ENCODE measurements at places on chromosomes 12 and 14. TPM values are rescaled to one million over a fixed set of nuclear protein-coding genes. Genes with fewer than 3 reads are reported as not detected.

GRCh38 chr14:64572386-64573104 is 22.8 kb downstream of the PPP1R36 start:
- DNase-seq = no peak

DNA sequence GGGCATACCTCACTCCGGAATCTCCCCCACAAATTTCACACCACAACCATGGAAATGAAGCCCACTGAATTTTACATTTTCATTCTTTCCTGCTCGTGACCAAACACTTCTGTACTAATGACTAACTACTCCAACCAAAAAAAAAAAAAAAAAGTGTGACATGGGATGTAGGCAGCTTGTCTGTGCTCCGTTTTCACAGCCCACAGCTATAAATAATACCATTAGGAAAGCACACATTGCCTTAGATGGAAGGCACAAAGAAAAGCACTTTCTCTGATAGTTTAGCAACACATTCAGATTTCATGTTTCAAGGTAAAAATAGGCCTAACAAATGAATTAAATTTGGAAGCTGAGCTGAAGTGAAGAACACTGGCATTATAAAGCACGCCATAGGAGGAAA is 42.5 kb downstream of the DUSP6 start:
- no peak for DNase-seq

The NTN4 gene
- polyA plus RNA-seq = 82.5 TPM

The FAM90A1 gene
- polyA plus RNA-seq = 3.1 TPM

Data from renal pelvis (tissue), 12 donors.